ENCODE measurements at places on chromosomes 3 and 15. TPM values are rescaled to one million over a fixed set of nuclear protein-coding genes. Genes with fewer than 3 reads are reported as not detected.

- DNase-seq = no peak
Measured at GRCh38 chr3:138782755-138783154, 52.0 kb downstream of the PIK3CB start.

DNA sequence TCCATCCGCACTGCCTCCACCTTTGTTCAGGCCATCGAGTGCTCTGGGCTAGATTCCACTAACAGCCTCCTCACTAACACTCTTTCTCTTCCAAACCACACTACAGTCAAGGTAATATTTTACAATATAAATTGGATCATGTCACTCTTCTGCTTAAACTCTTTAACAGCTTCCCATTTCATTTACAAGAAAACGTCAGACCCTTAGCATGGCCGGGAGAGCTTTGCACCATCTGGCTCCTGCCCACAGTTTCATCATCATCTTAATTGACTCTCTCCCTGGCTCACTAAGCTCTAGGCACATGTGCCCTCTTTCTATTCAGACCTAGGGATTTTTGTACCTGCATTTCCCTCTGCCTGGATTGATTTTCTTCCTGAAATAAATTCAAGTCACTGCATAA is 354.7 kb downstream of the FGF12 start:
- no peak for DNase-seq

The CACNA2D3 gene
- 14.4 TPM for total RNA-seq

- DNase-seq = no peak
Measured at GRCh38 chr3:194262176-194262924, 88.8 kb downstream of the CPN2 start.

DNA sequence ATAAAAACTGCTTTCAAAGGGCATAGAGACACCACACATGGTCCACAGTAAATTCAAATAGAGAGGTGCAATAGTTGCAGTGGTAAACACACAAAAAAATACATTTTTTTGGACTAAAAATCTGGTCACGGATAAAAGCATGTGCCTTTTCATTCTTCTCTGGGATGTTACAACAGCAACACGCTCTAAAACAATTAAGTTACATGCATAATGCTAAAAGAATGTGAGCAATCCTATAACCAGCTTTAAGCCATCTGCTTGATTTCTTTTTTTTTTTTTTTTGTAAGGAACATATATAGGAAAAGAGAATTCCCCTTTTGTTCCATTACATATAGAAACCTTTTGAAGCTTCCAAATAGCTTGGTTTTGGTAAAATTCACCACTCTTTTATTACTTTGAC is 20.0 kb downstream of the WNT5A start:
- no peak for DNase-seq

DNA sequence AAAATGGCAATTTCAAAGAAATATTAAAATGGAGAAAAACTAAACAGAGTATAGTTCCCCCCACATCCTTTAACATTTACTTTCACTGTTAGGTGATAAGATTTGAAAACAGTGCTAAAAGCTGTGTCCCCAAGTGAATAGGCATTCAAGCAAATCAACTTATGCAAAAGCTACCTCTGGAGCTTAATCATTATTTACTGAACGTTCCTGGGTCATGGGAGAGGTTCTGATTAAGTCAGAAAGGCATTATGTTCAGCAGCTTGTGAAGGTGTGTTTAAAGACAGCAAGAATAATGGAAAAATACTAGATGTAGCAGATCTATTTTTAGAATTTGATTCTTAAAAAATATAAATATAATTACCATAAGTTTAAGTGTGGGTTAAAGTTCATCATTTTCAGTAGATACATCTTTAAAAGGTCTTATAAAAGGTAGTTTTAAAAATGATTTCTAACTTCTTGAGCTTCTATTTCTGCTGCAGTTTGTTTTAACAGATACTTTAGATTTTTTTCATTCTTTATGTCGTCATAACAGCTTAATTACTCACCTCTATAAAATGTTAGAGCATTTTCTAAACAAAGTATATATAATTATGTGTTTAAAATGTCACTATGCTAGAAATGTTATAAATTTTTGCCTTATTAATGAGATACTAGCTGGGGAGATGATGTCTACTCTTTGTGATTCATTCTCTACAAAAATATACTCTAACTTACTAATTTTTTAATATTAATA is 127.9 kb downstream of the MITF start:
- no peak for DNase-seq

GRCh38 chr3:38583688-38584087 is 65.8 kb downstream of the SCN5A start:
- DNase-seq = no peak

GRCh38 chr3:14458434-14459275 is 56.2 kb downstream of the SLC6A6 start:
- DNase-seq = no peak

- peak; percentile 26 for DNase-seq
Measured at GRCh38 chr3:122416966-122417365, 1.1 kb upstream of the WDR5B start.

DNA sequence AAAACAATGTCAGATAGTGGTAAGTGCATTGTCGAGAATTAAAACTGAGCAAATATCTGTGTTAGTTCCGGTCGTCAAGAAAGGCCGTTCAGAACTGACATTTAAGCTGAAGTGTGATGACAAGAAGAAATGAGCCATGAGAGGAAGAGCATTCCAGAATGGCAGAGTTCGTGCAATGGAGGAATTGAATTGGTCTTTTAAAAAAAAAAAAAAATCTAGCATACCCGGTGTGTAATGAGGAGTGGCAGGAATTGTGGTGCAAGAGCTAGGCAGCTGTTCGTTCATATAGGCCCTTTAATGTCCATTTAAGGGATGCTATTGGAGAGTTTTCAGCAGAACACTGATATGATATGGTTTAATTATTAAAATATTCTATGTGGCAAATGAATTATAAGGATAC is 2.6 kb upstream of the GBE1 start:
- no peak for DNase-seq

DNA sequence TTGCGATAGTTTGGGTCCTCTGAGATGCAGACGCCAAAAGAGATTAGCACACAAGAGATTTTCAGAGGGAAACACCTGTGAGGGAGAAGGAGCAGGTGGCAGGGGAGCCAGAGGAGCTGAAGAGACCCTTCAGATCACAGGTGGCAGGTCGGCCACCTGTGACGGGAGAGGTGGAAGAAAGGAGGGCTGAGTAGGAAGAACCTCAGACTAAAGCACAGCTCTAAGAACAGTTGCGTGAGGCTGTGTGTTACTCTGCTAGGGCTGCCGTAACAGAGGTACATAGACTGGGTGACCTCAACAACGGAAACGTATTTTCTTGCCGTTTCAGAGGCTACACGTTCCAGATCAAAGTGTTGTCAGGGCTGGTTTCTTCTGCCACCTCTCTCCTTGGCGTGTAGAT is 38.5 kb downstream of the C2CD4A start:
- DNase-seq = no peak

The ZNF662 gene
- total RNA-seq = 0.86 TPM

DNA sequence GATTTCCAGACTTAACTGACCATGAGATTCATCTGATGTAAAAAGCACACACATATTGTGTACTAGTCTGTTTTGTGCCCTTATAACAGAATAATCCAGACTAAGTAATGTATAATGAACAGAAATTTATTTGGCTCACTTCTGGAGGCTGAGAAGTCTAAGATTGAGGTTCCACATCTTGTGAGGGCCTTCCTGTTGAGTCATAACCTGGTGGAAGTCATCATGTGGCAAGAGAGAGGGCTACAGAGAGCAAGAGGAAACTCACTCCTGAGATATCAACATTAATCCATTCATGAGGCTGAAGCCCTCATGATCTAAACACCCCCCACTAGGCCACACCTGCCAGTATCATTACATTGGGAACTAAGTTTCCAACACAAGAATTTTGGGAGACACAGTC is 977.6 kb downstream of the MCTP2 start:
- DNase-seq = no peak

The RNF123 gene
- total RNA-seq = 132 TPM

DNA sequence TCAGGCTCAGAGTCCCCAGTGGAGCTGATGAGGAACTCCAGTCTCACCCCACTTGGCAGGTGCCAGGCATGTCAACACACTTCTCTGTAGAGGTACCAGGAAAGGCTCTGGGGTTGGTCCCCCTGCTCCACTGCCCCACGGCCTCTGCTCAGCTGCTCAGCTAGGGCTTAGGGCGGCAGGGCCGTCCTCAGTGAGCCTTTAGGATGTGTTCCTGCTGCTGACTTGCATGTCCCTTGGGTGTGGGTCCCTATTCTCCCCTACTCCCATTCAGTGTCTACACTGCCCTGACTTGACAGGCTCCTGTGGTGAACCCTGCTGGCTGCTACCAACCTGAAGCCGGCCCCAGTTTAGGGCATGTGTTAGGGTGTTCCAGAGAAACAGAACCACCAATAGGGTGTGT is 17.9 kb upstream of the POLG start:
- no peak for DNase-seq

The RBP2 gene
- not detected for total RNA-seq

GRCh38 chr3:58742239-58742638 is 75.7 kb upstream of the FAM3D start:
- DNase-seq = no peak

Measured in gastrocnemius medialis (tissue), 4 donors.